Activated naive CD8-positive, alpha-beta T cell treated with anti-CD3 and anti-CD28 coated beads for 36 hours (primary cell): ENCODE measurements at places on chromosomes 1 and 21.

DNA sequence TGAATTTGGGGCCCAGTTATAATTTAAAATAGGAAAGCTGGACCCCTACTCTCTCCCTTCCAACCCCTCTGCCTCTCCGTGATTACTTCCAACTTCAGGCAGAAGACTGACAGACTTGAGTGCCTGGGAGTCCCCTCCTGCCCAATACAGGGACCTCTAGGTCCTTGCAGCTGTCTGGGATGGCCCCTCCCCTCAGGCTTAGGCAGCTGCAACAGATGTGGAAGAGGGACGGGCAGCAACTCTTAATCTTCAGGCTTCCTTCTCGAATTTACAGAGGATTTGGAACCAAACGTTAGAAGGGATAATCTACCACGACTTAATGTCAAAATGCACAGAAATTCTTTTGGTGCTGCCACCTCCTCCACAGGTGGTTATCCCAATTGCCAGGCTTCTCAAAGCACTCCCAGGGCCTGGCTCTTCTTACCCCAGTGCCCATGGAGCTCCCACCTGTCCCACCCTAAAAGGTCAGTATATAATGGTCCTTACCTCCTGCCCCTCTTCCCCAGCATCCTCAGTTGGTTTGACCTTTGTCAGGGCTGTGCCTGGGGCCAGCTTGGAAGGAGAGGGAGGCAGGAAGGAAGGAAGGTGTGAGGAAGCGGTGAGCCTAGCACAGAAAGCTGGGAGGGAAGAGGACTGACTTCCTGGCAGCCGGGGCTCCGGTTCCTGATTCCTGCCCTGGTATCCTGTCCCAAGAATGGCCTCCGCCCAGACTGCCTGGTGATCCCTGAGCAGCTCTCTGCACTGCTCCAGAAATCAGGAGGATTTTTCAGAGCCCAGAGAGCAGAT is 2.8 kb downstream of the PEA15 start:
- DNase-seq: no peak

DNA sequence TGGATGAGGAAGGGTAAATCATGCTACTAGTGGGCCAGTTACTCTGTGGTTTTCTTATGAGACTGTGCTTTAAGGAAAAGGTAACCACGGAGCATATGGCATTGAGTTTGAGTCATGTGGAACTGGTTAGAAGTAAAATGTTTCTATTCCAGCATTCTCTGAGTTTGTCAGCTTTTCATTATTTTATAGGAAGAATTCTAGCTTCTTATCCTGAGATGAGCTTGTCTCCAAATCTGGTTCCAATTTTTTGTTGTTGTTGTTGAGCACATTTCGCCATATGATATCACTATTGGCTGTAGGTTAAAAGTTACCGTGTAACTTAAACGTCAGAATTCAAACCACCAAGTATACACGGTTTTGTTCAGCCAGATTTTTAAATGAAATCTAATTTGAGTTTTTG is 69.9 kb downstream of the ATF6 start:
- no peak for DNase-seq

DNA sequence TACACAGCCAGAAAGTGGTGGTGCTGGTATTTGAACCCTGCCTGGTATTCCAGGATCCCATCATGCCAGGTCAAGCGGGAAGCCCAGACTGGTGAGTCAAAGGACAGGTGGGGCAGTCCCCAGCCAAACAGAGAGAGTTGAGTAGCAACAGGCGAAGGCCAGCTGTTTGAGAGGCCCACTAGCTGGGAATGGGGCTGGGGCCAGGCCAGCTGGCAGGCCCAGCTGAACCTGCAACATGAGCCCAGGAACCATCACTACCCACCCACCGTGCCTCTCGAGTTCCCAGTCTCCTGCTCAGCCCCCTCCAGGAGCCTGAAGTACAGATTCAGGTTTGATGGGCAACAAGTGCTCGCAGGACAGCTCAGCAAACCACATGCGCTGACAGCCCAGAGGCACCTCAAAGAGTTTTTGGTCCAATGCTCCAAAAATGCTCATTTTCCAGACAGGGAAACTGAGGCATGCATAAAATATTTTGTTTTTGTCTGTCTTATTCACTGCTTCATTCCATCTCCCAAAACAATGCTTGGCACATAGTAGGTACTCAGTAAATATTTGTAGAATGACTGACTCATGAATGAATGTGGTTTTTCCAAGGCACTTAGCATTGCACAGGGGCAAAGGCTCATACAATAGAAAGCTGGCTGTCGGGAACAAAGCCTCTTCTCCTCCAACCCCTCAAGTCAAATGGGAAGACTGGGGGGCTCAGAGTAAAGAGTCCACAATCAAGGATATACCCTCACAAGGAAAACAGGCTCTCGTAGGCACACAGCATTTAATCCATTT is 42.5 kb upstream of the CLIC4 start:
- no peak for DNase-seq

- DNase-seq: no peak
Observed at GRCh38 chr1:41101950-41102607, 80.6 kb upstream of the SLFNL1 start.

GRCh38 chr1:6275826-6276782 is 15.2 kb upstream of the GPR153 start:
- DNase-seq: no peak

GRCh38 chr1:118291661-118292060 is 106.6 kb upstream of the SPAG17 start:
- no peak for DNase-seq

GRCh38 chr1:160638926-160639325 is 7.9 kb downstream of the SLAMF1 start:
- DNase-seq: no peak

DNA sequence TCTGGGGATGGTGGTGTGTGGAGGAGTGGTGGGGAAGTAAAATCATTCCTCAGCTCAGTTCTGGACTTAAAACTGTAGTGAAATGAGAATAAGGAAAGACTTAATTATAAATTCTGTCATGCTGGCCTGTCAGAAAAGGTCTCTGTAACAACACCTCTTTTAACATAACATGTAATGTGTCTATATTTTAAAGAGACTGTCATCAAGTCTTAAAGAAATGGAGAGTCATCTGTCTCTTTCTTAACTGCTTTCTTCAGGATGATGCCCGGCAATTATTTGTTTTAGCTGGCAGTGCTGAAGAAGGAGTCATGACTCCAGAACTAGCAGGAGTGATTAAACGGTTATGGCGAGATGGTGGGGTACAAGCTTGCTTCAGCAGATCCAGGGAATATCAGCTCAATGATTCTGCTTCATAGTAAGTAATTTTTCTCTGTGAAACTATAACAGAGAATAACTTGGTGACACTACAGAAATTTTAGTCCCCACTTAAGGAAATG is 30.6 kb downstream of the GNAI3 start:
- no peak for DNase-seq
